CD4-positive, alpha-beta T cell treated with Interleukin-12 subunit alpha and Interleukin-12 subunit beta, for 1 hour (primary cell): ENCODE measurements at places on chromosomes 13 and 19.

GRCh38 chr13:100506600-100507422 lies 81.8 kb downstream of the GGACT start:
- peak; percentile 25 for DNase-seq

DNA sequence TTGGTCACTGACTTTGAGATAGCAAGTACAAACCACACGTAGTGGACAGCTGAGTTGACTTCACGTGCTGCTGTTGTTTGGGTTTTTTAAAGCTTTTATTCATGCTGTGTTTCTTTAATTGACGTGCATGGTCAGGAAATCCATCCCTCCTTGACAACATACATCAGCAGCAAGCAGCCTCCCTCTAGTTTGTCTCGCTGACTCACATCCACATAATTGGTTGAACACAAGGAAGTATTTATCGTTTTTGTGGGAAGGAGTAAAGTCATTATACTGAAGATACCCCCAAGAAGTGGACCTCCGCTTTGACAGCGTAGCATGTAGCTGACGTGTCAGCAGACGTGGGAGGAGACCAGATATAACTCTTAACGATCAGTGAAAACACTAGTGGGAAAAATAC lies 355.8 kb downstream of the MYO16 start:
- no peak for DNase-seq

GRCh38 chr13:112481458-112481857 lies 105.3 kb downstream of the SPACA7 start:
- no peak for DNase-seq

GRCh38 chr19:30071871-30072270 lies 129.8 kb downstream of the URI1 start:
- DNase-seq: no peak
